HFF-Myc (cell line): ENCODE measurements at places on chromosomes 11 and 22.

DNA sequence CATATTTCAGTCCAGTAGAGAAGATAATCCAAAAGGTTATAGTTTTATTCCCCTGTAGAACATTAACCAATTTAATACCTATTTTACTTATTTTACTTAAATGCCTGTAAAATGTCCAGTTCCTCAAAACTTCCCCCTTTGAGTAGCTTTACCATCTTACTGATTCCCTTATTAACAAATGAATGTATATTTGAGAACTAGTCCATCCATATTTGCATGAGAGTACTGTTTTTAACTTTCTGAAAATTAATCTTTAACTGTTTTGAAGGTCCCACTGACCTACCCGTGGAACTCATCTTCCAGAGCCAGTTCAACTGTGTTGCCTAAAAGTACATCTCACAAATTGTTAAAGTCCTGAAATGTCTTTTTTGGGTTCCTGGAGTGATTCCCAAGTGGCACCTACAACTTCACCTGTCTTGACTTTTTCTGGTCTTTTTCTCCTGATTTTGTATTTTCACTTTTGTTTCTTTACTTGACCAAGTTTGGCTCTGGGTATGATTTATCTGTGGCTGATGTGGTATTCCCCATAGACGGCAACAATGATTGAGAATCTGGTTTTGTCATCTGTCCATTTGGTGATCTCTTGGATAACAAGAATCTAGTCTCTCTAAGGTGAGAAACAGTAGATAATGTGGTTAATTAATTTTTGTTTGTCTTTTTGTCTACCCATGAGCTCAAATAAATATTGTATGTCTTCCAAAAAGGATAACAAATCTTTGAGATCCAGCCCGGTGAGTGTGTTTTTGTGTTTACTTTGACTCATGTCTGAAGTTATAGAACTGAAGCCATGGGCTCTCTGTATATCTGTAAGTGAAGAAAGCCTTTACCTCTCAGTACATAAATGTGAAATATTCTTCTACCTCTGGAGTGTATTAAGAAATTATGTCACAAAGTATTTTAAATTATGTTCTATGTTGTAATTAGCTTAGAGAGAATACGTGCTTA lies 174.2 kb downstream of the ETS1 start:
- no peak for DNase-seq

DNA sequence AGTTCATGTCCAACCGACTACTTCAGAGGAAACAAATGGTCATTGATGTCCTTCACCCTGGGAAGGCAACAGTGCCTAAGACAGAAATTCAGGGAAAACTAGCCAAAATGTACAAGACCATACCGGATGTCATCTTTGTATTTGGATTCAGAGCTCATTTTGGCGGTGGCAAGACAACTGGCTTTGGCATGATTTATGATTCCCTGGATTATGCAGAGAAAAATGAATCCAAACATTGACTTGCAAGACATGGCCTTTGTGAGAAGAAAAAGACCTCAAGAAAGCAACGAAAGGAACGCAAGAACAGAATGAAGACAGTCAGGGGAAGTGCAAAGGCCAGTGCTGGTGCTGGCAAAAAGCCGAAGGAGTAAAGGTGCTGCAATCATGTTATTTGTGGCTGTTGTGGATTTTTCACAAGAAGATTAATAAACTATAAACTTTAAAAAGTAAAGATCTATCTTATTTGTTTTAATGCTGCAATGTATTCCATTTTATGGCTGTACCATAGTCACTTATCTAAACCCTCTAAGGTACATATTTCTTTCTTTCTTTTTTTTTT lies 20.1 kb upstream of the HIPK3 start:
- DNase-seq, result no peak

GRCh38 chr11:46315033-46315738 lies 32.1 kb upstream of the DGKZ start:
- DNase-seq, result no peak

GRCh38 chr22:45638834-45639746 lies 32.5 kb upstream of the ATXN10 start:
- DNase-seq, result no peak

- no peak for DNase-seq
Observed at GRCh38 chr22:36493690-36494110, 12.3 kb upstream of the TXN2 start.

- peak; percentile 31 for DNase-seq
Observed at GRCh38 chr11:46112961-46113607, 8.2 kb downstream of the PHF21A start.

DNA sequence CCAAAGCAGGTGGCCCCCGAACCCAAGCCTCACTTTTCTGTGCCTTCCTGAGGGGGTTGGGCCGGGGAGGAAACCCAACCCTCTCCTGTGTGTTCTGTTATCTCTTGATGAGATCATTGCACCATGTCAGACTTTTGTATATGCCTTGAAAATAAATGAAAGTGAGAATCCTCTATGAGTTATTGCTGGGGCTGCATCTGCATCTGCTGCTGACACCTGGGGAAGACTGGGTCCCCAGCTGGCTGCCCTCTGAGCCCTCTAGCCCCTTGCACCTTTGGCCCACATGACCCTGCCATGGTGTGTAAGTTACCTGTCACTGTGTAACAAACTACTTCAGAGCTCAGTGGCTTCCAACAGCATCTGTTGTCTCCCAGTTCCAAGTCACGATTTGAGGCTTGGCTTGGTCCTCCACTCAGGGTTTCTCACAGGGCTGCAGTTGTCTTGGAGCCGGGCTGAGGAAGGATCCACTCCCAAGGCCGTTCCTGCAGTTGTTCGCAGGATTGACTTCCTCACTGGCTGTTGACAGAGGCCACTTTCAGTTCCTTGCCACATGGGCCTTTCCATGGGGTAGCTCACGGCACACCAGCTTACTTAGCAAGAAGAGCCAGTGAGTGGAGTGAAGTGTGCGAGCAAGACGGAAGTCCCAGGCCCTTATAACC lies 13.5 kb upstream of the UVRAG start:
- no peak for DNase-seq

- DNase-seq, result no peak
Observed at GRCh38 chr22:50505776-50506610, 1.5 kb downstream of the LMF2 start.

GRCh38 chr11:130846606-130847005 lies 69.7 kb downstream of the SNX19 start:
- no peak for DNase-seq

DNA sequence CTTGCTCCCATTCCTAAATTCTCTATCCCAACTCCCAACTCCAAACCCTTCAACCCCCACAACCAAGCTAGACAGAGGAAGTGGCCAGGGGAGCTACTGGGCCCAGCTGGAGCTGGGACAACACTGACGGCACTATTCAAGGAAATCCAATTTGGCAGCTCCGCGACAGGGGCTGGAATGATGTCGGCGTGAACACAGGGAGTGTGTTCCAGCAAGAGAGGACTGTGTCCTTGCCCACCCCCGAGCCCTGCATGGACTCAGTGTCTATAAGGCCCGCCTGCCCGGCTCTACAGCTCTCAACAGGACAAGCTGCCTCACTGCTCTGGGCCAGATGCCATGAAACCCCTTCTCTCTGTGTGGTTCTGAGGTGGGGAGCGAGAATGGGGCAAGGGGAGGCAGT lies 11.3 kb downstream of the PCSK7 start:
- DNase-seq, result no peak

DNA sequence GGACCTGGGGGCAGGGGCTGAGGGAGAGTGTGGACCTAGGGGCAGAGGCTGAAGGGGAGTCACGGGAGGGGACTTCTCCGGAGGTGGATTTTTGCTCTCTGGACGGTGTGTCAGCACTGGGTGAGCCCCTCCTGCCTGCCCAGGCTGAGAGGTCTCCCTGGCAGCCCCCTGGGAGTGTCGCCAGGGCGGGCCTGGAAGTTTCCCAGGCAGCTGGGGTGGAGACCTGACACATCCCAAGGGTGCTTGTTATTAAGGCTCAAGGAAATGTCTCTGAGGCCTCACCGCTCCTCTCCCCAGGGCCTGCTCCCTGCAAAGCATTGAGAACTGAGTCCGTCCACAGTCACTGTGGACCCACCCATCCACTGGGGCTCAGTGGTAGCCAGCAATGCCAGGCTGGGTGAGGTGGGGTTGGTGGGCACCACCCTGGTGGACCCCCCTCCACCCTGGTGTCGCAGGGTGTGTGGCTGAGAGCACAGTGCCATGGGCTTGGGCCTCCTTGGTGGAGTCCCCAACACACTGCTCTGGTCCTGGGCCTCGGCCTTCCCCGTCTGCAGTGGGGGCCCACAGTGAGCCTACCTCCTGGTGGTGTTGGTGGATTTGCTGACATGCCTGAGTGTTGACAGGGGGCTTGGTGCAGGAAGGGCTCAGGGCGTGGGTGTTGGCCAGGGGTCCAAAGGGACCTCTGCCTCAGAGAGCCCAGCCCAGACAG lies 2.5 kb downstream of the CD81 start:
- DNase-seq, result no peak

DNA sequence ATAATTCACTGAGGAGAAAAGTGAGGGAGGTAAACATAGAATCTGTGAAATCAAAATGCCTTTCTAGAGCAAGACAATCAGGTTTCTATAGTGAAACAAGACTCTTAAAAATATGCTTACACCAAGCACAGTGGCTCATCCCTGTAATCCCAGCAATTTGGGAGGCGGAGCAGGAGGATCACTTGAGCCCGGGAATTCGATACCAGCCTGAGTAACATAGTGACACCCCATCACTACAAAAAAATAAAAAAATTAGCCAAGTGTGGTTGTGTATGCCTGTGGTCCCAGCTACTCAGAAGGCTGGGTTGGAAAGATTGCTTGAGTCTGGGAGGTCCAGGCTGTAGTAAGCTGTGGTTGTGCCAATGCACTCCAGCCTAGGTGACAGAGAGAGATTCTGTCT lies 43.2 kb upstream of the ME3 start:
- no peak for DNase-seq

GRCh38 chr22:27107386-27107785 lies 450.0 kb downstream of the MIAT start:
- DNase-seq, result no peak

DNA sequence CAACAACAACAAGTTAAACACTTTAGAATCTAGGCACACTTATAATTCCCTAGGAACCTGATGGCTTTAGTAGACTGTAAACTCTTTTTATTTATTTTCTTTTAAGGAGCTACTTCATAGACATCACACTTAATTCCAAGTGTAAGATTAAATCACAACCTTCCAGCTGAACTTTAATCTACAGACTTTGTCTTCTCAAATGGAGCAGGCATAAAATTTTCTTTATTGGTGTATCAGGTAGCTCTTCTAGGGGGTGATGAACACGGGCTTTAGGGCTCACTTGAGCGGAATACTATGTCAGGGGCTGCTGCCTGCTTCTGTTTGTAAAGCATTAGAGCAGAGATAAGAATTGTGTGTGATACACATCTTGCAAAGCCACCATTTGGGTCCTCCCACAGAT lies 525.8 kb upstream of the FAT3 start:
- no peak for DNase-seq

GRCh38 chr22:17592201-17592600 lies 28.9 kb downstream of the SLC25A18 start:
- no peak for DNase-seq

- DNase-seq, result no peak
Observed at GRCh38 chr11:102927624-102927990, 27.9 kb downstream of the MMP13 start.

DNA sequence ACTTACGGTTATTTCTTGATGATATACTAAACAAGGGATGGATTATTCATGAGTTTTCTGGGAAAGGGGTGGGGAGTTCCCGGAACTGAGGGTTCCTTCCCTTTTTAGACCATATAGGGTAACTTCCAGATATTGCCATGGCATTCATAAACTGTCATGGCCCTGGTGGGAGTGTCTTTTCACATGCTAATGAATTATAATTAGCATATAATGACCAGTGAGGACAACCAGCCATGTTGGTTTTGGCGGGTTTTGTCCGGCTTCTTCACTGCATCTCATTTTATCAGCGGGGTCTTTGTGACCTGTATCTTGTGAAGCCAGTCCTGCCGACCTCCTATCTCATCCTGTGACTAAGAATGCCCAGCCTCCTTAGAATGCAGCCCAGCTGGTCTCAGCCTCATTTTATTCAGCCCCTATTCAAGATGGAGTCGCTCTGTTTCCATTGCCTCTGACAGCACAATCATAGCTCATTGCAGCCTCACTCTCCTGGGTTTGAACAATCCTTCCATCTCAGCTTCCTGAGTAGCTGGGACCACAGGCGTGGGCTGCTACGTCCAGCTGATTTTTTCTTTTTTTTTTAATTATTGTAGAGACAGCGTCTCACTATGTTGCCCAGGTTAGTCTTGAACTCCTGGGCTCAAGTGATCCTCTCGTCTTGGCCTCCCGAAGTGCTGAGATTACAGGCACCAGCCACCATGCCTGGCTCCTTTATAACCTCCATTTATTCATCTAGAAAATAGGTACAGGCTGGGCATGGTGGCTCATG lies 52.6 kb upstream of the EMID1 start:
- no peak for DNase-seq

- DNase-seq, result no peak
Observed at GRCh38 chr11:86014221-86014620, 54.7 kb downstream of the PICALM start.

- no peak for DNase-seq
Observed at GRCh38 chr11:13697710-13698109, 29.2 kb downstream of the FAR1 start.

GRCh38 chr11:103499710-103500340 lies 390.6 kb downstream of the DYNC2H1 start:
- DNase-seq, result no peak

GRCh38 chr11:97883086-97883485 lies 1137.7 kb upstream of the CNTN5 start:
- no peak for DNase-seq

GRCh38 chr11:74478877-74479731 lies 11.8 kb upstream of the KCNE3 start:
- no peak for DNase-seq

GRCh38 chr11:47176328-47177228 lies at the start of gene ARFGAP2:
Gene ARFGAP2, minus strand, starts transcription at chr11:47176879. Its CDS starts 26 bp downstream, at chr11:47176853.
- DNase-seq, result peak; percentile 77

GRCh38 chr11:32152821-32153220 lies 61.9 kb downstream of the RCN1 start:
- no peak for DNase-seq

GRCh38 chr22:20663137-20663828 lies 110.6 kb upstream of the SERPIND1 start:
- no peak for DNase-seq

- DNase-seq, result no peak
Observed at GRCh38 chr11:88626216-88626615, 288.7 kb upstream of the CTSC start.

DNA sequence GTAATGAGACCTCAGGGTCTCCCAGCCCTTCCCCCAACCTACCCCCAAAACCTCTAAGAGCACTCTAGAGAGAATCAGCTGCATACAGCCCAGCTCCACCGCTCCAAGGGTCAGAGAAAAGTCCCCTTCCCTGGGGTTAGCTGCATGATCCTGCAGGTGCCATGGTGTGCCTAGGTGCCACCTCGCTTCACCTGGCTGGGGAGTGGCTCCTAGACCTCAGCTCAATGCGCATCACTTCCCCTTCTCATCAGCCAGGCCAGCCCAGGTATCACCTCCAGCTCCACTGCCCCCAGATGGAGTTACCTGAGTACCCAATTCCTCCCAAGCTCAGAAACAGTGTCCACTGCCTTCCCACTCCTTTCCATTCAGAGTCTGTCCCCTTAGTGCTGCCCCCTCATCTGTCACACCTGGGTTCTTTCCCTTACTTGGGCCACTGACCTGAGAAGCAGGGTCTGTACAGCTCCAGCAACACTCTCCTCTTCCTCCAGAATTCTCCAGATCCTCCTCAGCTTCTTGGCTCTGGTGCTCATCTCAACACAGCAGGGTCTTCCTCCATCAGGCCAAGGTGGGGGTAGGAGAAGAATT lies 1.3 kb downstream of the STARD10 start:
- no peak for DNase-seq

GRCh38 chr11:1913271-1914060 lies 6.0 kb upstream of the TNNT3 start:
- DNase-seq, result no peak
